ENCODE measurements at places on chromosomes 2 and 18.

DNA sequence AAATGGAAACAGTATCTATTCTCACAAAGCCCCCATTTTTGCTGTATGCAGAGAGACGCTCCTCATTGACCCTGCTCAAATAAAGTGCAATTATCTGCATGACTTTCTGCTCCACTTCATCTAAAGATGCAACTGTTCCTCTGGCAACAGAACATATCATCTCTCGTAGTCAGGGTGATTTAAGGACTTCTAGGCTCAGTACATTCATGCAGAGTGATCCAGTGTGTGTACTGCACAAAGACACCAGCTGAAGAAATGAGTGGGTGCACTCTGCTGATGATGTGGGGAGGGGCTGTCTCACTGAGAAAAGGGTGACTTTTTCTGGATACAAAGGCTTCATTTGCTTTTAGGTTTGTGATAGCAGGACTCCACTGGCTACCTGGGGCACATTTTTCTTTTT, 355.2 kb downstream of the GALNT13 start:
- DNase-seq = no peak

GRCh38 chr2:70477441-70477844, 76.2 kb downstream of the TGFA start:
- no peak for DNase-seq

- no peak for DNase-seq
Observed at GRCh38 chr2:145750144-145750543, 1230.2 kb upstream of the ZEB2 start.

GRCh38 chr2:106059416-106060065, 134.6 kb downstream of the UXS1 start:
- DNase-seq = no peak

GRCh38 chr2:182318466-182319220, 108.2 kb downstream of the PDE1A start:
- peak; percentile 48 for DNase-seq

DNA sequence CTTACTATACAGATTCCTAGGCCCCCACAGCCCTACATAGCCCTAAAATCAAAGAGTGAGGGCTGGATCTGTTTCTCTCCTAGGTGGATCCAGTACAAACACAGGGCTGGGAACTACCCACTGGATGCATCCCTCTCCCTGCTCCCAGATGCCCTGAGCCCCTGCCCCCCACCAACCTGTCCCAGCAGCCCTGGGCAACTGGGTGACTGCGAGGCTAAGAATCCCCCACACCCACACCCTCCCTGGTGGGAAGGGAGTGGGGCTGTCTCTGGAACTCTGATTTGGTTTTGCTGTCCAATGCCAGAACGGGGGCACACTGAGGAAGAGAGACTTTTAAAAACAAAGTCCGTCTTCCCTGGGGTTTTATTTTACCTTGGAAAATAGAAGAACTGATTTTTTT, 113.1 kb downstream of the SMAD7 start:
- no peak for DNase-seq

DNA sequence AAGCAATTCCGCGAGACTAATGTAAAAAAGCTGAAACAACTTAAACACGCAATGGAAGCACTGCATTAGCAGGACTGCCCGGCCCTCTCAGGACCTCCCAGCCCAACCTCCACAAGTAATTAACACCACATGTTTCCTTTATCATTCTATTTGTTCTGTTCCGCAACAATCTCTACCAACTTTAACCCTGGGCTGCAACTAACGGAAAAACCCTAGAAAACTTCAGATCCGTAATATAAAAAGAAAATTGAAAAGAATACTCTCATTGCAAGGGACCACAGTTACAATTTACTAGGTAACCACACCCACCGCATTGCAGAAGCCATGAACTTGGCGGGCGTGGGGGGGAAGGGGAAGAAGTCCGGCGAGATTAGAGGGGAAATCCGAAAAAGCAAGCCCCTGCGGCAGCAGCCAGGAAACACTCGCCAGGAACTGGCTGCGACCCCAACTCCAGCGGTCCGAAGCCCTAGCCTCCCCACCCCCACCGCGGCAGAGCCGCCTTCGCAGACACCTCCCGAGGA, 1.2 kb downstream of the EPB41L3 start:
- peak; percentile 55 for DNase-seq

GRCh38 chr2:37892436-37893114, 32.5 kb upstream of the RMDN2 start:
- DNase-seq = no peak

DNA sequence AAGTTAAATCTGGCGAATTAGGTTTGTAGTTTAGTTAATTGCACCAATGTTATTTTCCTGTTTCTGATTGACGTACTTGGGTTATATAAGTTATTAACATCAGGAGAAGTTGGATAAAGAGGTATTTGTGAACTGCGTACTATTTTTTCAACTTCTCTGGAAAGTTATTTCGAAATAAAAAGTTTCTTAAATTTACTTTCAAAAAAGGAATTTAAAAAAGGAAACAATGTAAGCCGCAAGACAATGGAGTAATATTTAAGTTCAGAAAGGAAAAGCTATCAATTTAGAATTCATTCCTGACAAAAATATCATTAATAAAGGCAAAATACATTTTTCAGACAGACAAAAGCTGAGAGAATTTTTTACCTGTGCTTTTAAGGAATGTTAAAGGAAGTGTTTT, 47.7 kb downstream of the RAB10 start:
- DNase-seq = no peak

GRCh38 chr2:177320596-177320995, 56.1 kb upstream of the NFE2L2 start:
- DNase-seq = no peak

- peak; percentile 58 for DNase-seq
Observed at GRCh38 chr2:236642125-236642524, 72.5 kb downstream of the ACKR3 start.

DNA sequence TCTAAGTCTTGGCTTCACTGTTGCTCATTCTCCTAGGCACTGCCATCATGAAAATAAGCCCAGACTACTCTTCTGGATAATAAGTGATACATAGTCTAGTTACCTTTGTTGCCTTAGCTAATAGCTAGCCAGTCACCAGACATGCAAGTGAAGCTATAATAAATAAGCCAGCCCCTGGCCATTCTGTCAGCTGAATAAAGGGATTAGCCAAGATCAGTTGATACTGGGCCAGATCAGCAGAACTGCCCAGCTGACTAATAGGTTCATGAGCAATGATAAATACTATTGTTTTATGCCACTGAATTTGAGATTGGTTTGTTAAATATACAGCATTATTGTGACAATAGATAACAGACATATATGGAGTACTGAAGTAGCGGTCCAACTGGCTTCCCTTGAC, 8.0 kb upstream of the C2orf69 start:
- no peak for DNase-seq

- DNase-seq = no peak
Observed at GRCh38 chr2:233081232-233081730, 21.1 kb downstream of the INPP5D start.

GRCh38 chr2:223865124-223865523, 27.7 kb upstream of the AP1S3 start:
- DNase-seq = no peak

- peak; percentile 16 for DNase-seq
Observed at GRCh38 chr2:98849113-98849512, 86.9 kb downstream of the CRACDL start.

GRCh38 chr2:129070663-129071062, 752.0 kb upstream of the HS6ST1 start:
- DNase-seq = no peak

- DNase-seq = no peak
Observed at GRCh38 chr18:40821596-40822243, 1133.3 kb upstream of the PIK3C3 start.

- DNase-seq = no peak
Observed at GRCh38 chr2:107383691-107384090, 443.0 kb upstream of the RGPD4 start.

DNA sequence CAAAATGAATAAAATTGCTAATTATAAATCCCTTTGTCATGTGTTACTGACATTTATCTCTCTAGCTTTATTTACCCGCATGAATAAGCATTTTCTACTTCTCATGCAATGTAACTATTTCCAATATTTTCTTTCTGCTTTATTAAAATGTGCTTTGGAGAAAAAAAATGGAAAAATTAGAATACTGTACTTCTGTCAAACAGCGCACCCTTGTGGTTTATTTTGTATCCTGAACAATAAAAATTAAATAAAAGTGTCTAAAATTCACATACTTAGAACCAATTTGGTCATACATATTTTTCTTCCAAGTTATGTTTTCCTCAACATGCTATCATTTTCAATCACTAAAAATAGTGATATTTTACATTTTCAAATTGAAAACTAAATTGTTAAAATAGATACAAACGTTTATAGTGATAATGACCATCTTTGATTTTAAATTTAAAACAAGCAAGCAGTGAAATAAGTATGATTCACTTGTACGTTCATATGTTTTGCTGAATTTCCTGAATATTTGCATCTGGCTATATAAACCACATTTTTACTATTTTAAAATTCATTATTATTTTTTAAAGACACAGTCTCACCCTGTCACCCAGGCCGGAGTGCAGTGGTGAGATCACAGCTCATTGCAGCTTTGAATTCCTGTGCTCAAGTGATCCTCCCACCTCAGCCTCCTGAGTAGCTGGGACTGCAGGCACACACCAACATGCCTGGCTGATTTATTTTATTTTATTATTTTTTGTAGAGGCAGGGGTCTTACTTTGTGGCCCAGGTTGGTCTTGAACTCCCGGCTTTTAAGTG, 95.9 kb upstream of the GRB14 start:
- DNase-seq = peak; percentile 68

- no peak for DNase-seq
Observed at GRCh38 chr2:232376713-232377112, 1.8 kb upstream of the ALPP start.

DNA sequence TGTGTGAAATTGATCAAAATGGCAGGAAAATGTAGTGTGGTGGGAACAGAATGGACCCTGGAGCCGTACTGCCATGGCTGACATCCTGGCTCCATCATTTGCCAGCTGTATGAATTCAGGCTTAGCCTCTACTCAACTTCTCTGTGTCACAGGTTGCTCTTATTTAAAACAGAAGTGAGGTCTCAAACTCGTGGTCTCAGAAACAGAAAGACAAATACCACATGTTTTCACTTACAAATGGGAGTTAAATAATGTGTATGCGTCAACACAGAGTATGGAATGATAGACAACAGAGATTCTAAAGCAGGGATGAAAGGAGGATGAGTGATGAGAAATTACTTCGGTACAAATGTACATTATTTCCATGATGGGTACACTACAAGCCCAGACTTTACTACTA, 227.4 kb downstream of the DCC start:
- no peak for DNase-seq

- DNase-seq = no peak
Observed at GRCh38 chr2:28425464-28425835, 32.8 kb downstream of the FOSL2 start.

DNA sequence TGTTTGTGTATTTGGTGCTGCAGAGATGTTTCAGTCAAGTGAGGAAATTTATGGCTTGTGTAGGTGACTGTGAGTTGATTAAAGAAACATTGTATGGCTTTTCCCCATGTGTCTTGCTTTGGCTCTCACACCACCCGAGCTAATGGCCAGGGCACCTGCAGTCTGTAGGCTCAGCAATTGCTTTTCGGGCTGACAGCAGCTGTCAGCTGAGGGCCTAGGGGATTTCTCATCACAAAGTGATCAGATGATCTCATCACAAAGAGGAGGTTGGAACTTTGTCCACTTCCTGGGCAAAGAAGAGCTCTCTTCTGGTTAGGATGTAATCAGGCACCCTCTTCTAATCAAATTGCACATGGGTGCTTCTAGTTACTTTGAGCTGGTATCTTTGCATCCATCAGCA, 632.2 kb downstream of the SLC4A3 start:
- DNase-seq = no peak

DNA sequence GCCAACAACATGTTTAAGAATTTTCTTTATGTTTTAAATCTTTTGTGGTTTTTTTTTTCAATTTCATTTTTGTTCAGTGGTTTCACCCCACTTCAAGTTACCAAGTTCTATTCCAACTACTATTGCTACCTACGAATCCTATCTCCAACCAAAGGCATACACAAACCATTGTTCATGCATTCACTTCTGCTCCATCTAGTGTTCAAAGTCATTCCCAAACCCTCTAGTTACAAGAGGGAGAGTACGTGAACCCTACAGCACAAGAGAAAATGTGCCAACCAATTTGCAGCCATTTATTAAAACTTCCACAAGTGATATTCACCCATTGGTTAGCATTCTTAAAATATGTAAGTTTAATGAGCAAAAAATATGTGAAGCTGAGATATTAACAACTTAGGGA, 295.1 kb upstream of the KYNU start:
- no peak for DNase-seq

- DNase-seq = peak; percentile 39
Observed at GRCh38 chr2:139790807-139791752, 1010.9 kb upstream of the NXPH2 start.

DNA sequence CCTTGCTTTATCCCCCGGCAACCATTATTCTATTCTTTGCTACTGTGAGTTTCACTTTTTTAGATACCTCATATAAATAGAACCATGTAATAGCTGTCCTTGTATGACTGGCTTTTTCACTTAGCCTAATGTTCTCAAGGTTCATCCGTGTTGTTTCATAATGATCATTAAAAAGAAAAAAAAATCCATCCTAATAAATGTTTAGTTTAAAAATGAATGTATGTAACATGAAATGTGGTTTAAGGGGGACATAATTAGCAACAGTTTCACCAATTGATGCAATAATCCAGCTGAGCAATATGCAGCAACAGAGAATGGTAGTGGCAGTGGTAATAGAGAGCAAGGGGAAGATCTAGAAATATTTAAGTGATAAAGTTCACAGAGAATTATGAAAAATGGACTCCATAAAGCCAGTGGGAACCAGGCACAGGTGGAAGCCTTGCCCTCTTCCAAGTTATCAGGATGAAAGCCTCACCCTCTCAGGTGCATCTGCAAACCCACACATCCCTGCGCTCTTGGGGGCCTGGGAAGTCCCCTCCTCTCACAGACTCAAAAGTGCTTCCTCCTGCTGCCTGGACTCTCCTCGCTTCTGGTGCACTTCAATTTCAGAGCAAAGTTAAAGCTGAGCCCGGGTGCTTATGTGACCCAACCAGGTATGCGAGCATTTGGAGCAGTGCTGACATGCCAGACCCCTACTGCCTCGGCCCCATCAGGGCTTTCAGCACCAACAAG, 1403.3 kb upstream of the SLC39A10 start:
- no peak for DNase-seq

DNA sequence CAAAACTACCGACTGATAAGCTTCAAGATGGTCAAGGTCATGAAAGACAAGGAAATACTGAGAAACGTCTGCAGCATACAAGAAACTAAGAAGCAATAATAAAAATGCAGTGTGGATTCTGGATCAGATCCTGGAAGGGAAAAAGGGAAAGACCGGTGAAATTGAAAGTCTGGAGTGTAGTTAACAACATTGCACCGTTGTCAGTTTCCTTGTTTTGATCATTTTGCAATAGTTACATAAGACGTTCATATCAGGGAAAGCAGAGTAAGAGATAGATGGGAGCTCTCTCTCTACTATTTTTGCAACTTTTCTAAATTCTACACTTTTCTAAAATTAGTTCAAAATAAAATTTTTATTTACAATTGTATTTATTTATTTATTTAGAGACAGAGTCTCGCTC, 15.0 kb upstream of the ZNF407 start:
- no peak for DNase-seq

GRCh38 chr2:215794829-215795546, 218.4 kb downstream of the MREG start:
- no peak for DNase-seq
